ENCODE measurements at places on chromosomes 13 and 19. TPM values are rescaled to one million over a fixed set of nuclear protein-coding genes. Genes with fewer than 3 reads are reported as not detected.

GRCh38 chr13:111610879-111611278 is 290.4 kb downstream of the TEX29 start:
- no peak for DNase-seq

GRCh38 chr19:55520691-55521292 is 16.1 kb downstream of the SBK2 start:
- DNase-seq = no peak

- DNase-seq = peak; percentile 73
Measured at GRCh38 chr19:14366529-14366928, 14.7 kb upstream of the ADGRE5 start.

ZNF880 gene
- 18.5 TPM for total RNA-seq

DNA sequence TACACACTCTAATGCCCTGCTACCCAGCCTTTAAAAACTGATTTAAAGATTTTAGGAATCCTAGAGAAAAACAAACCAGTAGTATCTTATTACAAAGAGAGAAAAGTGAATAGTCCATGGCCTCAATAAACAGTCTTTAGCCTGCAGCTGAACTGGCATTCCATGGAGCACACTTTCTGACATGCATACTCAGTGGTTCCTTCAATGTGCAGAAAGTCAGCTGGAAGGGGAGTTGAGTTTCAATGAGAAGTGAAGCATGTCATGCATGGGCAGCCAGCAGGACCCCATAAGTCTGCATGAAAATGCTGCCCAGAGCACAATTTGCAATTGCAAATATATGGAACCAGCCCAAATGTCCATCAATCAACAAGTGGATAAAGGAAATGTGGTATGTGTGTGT is 273.7 kb downstream of the UQCRFS1 start:
- no peak for DNase-seq

- no peak for DNase-seq
Measured at GRCh38 chr19:17404621-17405249, 695 bp downstream of the BST2 start.

CCNE1 gene
- 3.3 TPM for total RNA-seq

- DNase-seq = no peak
Measured at GRCh38 chr13:60986301-60986700, 429.3 kb downstream of the PCDH20 start.

GRCh38 chr13:28991764-28992163 is 171.6 kb downstream of the MTUS2 start:
- peak; percentile 45 for DNase-seq

GRCh38 chr13:70788074-70788473 is 679.8 kb upstream of the KLHL1 start:
- DNase-seq = no peak

DNA sequence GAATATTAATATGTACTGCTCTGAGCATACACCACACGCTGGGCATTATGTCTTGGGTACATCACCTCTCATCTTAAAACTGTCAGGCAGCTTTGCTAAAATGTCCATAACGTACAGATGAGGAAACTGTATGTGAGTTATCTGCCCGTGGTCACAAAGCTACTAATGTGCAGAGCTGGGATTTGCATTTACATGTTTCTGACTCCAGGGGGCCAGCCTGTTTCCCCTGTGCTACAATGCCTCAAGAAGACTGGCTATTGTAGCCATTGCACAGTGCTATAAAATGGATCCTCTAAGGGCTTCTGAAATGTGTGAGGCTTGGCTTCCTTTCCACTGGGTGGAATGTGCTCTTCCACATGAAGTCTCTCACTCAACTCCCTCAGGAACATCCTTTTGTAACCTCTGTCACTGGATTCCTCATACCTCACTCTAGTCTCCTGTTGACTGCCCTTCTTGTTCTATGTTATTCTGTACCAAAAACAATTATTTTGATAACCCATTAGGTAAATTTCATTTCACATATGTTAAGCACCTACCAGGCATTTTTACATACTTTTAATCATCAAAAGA is 95.6 kb upstream of the HTR2A start:
- DNase-seq = no peak

- no peak for DNase-seq
Measured at GRCh38 chr13:67137044-67137735, 92.9 kb downstream of the PCDH9 start.

GRCh38 chr19:33267706-33268105 is 34.6 kb downstream of the CEBPA start:
- DNase-seq = no peak

SH2D3A gene
- 0.15 TPM for total RNA-seq

DNA sequence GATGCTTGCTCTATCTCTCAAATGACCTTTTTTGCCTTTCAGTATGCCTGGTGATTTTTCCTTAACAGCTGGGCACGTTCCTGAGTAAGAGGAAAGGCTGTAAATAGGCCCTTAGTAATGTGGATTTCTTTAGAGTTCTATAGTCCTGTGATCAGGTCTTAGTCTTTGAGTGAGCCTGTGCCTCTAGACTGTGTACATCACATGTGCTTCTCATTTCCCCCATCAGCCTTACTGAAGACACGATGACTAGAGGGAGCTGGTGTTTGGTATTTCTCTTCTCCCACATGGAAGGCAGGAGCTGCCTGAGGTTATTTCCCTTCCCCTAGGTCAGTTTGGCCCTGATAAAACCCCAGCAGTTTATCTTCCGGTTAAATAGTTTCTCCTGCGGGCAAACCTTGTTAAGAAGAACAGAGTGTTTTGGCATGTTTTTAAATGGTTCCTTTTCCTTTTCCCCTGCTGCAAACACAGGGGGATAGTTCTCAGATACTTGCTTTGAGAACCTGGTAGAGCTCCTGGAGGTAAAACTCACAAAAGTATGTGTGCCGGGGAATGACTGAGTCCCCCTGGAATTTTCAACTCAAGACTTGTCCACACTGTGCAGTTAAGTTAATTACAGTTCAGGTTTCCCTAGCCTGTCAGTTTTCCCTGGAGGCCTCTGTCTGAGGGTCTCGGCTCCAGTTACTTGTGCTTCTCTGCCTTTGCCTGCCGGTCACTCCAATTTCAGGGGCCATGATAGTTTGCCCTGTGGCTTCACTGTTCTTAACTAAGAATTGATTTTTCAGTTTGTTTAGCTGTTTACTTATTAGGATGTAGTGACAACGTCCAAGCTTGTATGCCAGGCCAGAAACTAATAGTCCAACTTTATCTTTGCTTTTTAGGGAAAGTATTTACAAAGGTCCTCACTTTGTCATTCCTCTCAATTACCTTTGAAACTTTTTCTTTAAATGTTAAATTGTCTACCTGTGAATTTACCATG is 94.4 kb downstream of the URI1 start:
- no peak for DNase-seq
